Activated CD8-positive, alpha-beta memory T cell treated with anti-CD3 and anti-CD28 coated beads, Interleukin-2, amount 50 U/mL, for 4 hours (primary cell): ENCODE measurements at places on chromosomes 1 and 21.

- DNase-seq, result no peak
These were observed 95.5 kb downstream of the ZFYVE9 start for GRCh38 chr1:52237430-52237829.

- no peak for DNase-seq
These were observed 61.3 kb upstream of the C1orf53 start for GRCh38 chr1:197841158-197841557.

DNA sequence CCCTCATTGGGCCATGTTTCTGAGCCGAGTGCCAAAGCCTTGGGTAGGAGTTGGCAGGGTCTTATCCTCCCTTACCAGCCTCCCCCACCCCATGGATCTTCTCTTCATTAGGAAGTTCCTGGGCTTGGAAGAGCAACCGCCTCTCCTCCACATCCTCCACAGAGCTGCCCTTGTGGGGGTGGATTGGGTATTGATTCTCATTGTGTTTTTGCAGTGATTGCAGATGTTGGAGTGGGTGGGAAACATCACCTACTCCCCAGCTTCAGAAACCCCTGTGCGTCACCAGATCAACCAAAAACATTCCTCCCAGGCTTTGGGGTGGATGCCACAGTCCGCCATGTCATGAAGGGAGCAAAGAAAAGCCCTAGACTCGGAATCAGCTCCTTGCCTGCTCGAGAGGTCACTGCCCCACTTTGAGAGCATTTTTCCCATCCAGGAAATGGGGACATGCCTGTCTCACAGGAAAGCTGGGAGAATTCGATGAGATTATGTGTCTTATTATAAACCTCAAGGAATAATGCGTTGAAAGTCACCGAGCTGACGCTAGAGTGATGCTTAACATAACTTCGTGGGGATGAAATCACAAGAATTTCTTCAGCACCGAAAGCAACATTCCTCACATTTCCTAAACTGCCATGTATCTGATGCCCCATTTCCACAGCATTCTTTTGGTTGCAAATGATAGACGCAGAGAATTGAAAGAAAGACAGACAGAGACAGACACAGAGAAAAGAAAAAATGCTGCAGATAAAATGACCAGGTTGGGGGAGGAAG lies 44.7 kb upstream of the ZBTB40 start:
- DNase-seq, result no peak

GRCh38 chr1:207021139-207021861 lies 11.3 kb downstream of the C1orf116 start:
- DNase-seq, result no peak

- no peak for DNase-seq
These were observed 21.6 kb downstream of the TCEA3 start for GRCh38 chr1:23403038-23403336.

DNA sequence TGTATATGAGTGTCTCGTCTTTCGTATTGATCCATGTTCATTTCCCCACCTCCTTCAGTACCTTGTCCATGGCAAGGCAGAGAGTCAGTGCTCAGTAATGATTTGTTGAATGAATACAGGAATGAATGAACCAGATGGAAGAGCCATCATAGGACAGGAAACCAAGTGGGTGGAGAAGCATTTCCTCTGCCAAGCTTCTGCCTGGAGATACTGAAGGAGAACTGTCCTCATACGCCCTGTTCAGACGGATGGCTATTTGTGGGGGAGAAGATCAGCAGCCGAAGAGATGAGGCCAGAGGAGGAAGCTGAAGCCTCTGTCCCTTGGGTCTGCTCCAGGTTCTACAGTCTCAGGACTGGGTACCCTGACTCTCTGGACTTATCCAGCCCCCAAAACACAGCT lies 5.8 kb downstream of the FAM43B start:
- DNase-seq, result no peak

- no peak for DNase-seq
These were observed 9.0 kb downstream of the NSL1 start for GRCh38 chr1:212782422-212783154.

DNA sequence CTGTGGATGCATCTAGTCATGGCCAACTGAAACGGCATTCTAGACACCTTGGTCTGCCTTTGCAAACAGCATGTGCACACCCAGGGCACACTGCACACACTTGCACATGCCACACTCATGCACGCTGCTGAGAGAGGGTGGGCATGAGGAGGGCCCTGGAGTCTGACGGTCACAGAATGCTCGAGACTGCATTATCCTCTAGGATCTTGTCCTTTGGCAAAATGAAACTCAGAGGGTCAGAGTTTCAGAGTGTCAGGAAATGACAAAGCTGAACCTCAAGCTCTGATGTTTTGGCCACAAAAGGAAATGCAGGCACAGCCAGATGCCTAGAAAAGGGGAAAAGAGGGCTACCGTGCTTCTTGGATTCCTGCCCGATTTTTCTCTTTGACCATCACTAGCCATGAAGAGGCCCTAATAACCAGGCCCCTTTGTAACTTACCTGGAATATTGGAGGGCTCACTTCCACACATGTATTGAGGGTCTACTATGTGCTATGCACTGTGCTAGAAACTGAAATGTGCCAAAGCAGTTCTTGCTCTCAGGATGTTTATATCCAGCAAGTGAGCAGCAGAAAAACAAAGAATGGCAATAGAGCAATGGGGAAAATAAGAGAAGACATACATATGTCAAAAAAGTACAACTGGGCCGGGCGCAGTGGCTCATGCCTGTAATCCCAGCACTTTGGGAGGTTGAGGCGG lies 65.4 kb downstream of the TOMM20 start:
- DNase-seq, result no peak

DNA sequence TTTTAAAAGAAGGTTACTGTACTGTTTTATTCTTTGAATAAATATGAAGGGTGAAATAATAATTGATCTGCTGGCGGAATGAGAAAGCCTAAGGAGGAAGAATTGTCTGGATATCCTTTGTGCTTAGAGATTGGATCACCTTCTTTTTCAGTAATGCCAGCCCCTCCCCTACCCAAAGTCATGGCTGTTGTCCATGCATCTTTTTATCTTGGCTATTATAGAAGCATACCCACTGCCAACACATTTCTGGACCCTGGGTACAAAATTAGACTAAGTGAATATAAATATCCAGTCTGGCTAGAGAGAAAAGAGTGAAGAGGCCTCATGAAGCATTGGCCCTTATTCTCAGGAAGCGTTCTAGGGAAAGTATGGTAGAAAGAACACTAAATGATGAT lies 28.1 kb downstream of the AK4 start:
- no peak for DNase-seq

- DNase-seq, result no peak
These were observed 176.2 kb upstream of the PRMT6 start for GRCh38 chr1:106880226-106880625.

- DNase-seq, result peak; percentile 69
These were observed 32.7 kb upstream of the WASF2 start for GRCh38 chr1:27522432-27523336.

- DNase-seq, result no peak
These were observed 43.0 kb downstream of the UBE2U start for GRCh38 chr1:64246294-64246917.

GRCh38 chr21:16569679-16570078 lies 839.9 kb downstream of the USP25 start:
- DNase-seq, result no peak

DNA sequence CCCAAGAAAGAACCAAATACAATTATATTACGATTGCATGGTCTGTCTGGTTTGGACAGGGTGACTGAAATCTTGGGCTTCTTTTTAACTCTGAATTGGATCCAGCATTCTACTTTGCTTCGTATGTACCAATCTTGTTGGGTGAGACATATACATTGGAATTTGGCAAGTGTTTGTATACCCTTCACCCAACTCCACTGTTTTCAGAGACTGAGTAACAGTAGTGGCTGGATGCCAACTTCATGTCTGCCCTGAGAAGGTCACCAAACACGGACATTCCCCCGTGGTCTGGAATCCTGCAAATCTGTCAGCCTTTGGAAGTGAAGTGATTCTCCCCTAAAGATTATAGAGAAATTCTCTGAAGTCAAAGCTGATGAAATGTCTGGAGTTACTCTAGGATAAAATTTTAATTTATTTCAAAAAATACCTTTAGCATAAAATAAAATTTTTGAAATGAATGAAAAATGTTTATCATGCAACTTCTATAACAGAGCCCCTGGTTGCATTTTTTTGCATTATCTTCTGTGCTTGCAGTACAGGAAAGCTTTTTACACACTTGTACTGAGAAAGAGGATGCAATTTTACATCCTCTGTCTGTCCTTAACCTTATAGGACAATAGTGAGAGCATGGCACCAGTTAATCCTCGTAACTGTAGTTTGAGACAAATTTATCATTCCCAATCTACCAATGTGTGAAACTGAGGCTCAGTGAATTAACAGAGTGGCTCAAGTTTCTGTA lies 201.8 kb downstream of the DISC1 start:
- no peak for DNase-seq

DNA sequence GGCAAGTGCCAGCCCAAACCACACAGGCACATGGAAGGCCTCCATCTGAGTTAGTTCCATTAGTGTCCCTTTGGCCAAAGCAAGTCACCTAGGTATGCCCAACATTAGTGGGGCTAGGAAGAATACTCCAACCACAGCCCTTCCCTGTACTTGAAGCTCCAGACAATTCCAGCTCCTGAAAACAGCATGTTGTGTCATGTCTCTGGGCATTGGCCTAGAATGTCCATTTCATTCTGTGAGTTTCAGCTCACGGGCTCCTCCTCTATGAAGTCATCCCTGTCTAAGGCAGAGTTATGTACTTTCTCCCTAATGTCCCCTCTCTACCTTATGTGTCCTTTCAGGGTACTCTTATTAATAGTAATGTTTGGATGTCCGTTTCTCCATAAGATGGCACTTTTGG lies 96.5 kb upstream of the SPATA6 start:
- no peak for DNase-seq

GRCh38 chr1:40784141-40784770 lies 669 bp downstream of the KCNQ4 start:
- no peak for DNase-seq

DNA sequence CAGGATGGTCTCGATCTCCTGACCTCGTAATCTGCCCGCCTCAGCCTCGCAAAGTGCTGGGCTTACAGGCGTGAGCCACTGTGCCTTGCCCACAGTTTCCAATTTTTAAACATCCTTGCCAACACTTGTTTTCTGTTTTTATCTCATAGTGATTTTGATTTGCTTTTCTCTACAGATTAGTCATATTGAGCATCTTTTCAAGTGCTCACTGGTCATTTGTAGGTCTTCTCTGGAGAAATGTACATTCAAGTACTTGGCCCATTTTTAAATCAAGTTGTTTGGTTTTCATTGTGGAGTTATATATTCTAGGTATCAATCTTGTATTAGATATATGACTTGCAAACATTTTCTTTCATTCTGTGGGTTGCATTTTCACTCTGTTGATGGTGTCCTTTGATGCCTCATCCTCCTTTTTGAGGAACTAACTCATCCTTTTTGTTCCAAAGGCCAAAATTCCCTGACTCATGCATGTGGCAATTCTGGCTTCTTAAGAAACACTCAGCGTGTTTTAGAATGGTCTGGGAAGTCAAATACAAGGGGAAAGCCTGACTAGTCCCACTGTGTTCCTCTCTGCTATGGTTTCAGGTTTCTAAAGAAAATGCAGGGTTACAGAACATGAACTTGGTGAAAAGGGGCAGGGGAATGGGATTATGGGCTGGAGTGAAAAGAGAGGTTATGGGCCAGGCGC lies 37.3 kb downstream of the PTAFR start:
- DNase-seq, result no peak

DNA sequence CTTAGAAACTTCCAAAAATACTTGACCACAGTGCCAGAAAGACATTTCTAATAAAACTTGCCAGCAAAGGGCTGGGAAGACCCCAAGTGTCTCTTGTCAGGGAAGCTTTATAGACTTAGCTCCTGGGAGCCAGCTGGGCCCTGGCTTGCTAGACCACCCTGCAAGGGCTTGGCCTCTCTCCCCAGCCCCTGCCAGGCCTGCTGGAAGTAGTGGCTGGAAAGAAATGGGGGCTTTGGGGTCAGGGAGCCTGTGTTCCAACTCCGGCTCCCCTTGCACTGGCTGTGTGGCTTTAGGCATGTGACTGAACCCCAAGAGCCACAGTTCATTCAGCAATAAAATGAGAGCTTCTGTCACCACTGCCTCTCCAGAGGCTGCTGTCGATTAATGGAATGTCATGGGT lies 31.1 kb downstream of the H3-3A start:
- DNase-seq, result no peak

DNA sequence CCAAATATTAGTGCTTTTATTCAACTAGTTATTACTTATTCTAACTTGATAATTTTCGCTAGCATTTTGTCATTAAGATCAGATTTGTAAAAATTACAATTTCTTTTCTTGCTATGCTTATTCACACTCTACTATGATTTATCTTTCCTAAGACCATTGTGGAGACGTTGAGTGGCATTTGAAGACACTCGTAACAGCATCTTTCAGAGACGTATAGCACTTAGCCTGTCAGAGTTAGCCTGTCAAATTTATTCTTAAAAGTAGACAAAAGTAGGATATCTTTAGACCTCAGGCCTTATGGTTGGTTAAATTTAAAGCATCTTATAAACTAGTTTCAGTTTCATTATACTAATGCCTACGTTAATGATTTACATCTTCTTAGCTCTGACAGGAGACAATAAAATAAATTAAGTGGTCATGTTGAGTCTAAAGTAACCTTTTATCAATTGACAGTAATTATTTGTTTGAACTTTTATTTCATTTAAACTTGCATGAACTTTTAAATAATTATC lies 1410.1 kb downstream of the MRPL39 start:
- no peak for DNase-seq

DNA sequence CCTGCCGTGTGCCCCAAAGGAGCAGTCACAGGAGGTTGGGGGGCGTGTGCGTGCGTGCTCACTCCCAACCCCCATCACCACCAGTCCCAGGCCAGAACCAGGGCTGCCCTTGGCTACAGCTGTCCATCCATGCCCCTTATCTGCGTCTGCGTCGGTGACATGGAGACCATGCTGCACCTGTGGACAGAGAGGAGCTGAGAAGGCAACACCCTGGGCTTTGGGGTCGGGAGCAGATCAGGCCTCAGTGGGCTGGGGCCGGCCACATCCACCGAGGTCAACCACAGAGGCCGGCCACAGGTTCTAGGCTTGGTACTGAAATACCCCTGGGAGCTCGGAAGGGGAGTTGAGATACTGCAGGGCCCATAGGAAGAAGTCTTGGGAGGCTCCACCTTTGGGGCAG lies 23.5 kb downstream of the COL6A1 start:
- no peak for DNase-seq

- DNase-seq, result no peak
These were observed 114.6 kb downstream of the KAZN start for GRCh38 chr1:14713077-14713476.

GRCh38 chr1:165351863-165352441 lies 4.6 kb downstream of the LMX1A start:
- DNase-seq, result no peak

GRCh38 chr1:28508435-28508754 lies 2.6 kb downstream of the RCC1 start:
- no peak for DNase-seq

GRCh38 chr1:53559854-53560580 lies 100.8 kb downstream of the DMRTB1 start:
- DNase-seq, result peak; percentile 11

GRCh38 chr1:203626910-203627246 lies 246 bp downstream of the ATP2B4 start:
- no peak for DNase-seq
